ENCODE measurements at places on chromosomes 1 and 21.
A peak's percentile ranks its signal among the peaks of the same experiment; 100 is the strongest.

GRCh38 chr1:71706029-71706671, 576.2 kb downstream of the NEGR1 start:
- DNase-seq, result no peak

DNA sequence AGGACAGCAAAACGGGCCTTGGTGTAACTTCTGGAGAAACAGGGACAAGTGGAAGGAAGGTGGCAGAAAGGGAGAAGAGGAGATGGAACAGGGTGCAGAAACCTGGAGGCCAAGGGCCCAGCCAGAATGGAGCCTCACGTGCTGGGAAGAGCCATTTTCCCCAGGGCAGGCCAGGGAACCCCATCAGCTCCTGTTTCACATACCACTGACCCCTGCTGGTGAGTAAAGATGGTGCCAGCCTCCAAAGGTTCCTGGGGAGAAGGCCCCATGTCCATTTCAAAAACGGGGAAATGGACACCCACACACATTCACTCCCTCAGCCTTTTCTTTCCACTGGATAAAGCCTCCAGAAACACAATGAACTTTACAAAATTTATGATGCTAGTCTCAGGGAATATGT, 57.6 kb upstream of the JUN start:
- no peak for DNase-seq

DNA sequence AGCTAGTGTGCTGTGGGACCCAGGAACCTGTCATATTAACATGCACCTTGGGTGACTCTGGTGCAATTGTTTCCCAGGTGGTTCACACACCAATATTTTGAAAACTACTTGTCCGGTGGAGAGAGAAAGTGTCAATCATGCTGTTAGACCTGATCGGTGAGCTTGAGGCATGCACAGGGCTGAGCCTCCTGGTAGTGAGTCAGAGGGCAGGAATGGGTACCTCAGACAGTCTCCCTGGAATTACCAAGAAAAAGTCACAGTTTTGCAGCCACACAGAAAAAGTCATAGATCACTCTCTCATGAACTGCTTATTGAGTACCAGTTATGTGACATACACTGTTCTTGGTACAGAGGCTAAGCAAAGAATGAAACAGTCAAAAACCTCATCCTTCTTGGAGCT, 140.1 kb upstream of the NFIA start:
- no peak for DNase-seq

GRCh38 chr21:43959231-43960116, 52.6 kb upstream of the TRAPPC10 start:
- no peak for DNase-seq

- DNase-seq, result no peak
Observed at GRCh38 chr1:178633056-178633455, 92.0 kb upstream of the RALGPS2 start.

GRCh38 chr1:231571904-231572303, 43.4 kb downstream of the TSNAX start:
- DNase-seq, result no peak

GRCh38 chr1:58902830-58903513, 119.1 kb upstream of the JUN start:
- DNase-seq, result no peak

DNA sequence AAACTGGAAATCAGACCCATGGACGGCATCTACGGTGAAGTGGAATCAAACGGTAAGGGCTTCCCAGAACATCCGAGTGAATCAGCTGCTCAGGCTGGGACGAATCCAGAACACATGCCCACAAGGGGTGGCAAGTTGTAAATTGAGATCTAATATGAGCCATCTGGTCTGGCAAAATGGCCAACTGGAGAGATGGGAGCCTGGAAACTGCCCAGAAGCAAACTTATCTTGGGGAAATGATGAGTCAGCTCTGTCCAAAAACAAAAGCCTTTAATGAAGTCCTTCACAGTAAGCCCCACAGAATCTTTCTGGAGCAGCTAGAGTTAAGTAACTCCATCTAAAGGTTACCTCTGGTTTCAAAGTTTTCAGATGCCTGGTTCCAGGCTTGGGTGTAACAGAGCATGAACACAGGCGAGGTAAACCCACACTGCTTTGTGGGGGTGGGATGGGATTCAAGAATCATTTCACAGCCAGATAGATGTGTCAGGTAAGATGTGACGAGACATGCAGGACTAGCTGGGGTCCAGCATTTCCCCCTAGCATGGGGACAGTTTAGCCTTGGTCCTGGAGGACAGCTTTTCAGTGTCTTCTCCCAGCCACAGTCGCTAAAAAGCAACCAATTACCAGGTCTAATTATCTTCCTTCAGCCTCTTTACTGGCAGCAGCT, 10.5 kb upstream of the SRP9 start:
- no peak for DNase-seq

GRCh38 chr1:101943237-101943636, 53.5 kb downstream of the OLFM3 start:
- DNase-seq, result no peak

- DNase-seq, result peak; percentile 61
Observed at GRCh38 chr1:246117066-246117791, 389.9 kb downstream of the SMYD3 start.

- no peak for DNase-seq
Observed at GRCh38 chr1:213997038-213997771, 9.4 kb downstream of the PROX1 start.

GRCh38 chr1:177817937-177818875, 151.7 kb downstream of the SEC16B start:
- no peak for DNase-seq

- DNase-seq, result no peak
Observed at GRCh38 chr1:65541161-65541560, 120.7 kb downstream of the LEPR start.

DNA sequence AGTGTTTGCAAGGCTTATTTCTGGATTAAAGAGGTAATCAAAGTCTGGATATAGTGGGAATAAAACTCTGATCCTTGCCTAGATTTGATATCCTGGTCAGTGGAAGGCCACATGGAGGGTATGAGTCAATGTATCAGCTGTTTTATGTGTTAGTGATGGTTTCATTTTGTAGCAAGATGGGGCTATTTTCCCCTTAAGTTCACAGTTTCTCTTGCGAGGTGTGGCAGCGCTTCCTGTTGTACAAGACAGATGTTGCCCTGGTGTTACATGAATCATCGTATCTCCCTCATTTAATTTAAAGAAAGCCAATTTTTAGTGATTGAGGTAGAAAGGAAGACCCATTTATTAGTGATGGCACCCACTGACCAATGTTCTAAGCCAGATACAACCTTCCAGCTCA, 220.2 kb downstream of the DUSP10 start:
- DNase-seq, result no peak

GRCh38 chr1:43331688-43332087, 5.9 kb upstream of the MPL start:
- no peak for DNase-seq

- DNase-seq, result no peak
Observed at GRCh38 chr1:47002211-47002610, 21.3 kb upstream of the CYP4X1 start.

- no peak for DNase-seq
Observed at GRCh38 chr1:155019377-155020245, 14.0 kb downstream of the DCST2 start.

DNA sequence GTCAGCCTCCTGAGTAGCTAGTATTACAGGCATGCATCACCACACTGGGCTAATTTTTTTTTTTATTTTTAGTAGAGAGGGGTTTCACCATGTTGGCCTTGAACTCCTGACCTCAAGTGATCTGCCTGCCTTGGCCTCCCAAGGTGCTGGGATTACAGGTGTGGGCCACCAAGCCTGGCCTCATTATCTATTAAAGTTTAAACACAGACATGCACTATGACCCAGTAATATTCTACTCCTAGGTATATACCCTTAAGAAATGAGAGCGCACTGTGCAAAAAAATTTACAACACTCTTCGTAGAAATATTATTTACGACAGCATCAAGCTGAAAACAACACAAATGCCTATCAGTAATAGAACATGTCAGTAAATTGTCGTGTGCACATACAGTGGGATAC, 18.6 kb upstream of the SH2D1B start:
- no peak for DNase-seq

DNA sequence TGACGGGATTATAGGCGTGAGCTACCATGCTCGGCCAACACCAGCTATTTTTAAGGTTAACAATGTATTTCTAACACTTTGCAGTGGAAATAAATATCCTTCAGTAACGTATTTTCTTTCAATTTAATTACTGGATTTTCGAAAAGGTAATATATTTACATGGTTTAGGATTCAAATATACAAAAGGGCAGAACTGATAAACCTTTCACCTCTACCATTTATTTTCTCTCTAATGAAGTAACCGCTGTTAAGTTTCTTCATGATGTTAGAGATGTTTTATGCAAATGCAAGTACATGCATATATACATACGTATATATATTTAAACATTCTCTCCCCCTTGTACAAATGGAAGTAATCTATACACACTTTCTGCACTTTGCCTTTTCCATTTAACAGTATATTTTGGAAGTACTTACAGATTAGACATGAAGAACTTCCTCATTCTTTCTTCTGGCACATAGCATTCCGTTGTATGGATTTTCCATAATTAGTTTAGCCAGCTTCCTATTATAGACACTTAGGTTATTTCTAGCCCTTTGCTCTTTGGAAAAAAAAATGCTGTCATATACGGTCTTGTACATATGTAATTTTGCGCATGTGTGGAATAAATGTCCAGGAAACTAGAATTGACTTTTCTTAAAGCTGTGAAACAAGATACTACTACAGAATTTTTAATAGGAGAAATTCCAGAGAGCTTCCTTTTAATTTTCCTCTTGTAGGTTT, 14.9 kb upstream of the HJV start:
- no peak for DNase-seq

- DNase-seq, result no peak
Observed at GRCh38 chr1:220213382-220213983, 58.8 kb downstream of the RAB3GAP2 start.

- DNase-seq, result no peak
Observed at GRCh38 chr1:115139381-115139780, 50.1 kb upstream of the TSPAN2 start.

DNA sequence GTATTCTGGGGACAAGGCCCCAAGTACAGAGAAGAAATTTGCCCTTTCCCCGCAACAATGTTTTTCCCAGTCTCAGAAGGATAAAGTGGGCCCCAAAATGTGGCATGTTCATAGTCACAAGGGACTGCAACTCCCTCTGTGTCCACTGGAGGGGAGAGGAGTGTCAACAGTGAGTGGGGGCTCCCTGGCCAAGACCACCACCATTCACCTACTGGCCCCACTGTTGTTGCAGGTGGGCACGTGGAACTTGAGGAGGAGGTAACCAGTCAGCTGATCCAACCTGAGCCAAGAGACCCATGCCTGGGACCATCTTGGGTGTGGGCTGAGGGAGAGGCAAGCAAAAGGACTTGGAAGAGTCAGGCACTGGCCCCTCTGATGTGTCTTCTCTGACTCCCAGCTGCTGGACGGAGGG, 777 bp downstream of the NUDT17 start:
- no peak for DNase-seq

GRCh38 chr1:227268943-227269342, 49.3 kb downstream of the CDC42BPA start:
- peak; percentile 76 for DNase-seq

DNA sequence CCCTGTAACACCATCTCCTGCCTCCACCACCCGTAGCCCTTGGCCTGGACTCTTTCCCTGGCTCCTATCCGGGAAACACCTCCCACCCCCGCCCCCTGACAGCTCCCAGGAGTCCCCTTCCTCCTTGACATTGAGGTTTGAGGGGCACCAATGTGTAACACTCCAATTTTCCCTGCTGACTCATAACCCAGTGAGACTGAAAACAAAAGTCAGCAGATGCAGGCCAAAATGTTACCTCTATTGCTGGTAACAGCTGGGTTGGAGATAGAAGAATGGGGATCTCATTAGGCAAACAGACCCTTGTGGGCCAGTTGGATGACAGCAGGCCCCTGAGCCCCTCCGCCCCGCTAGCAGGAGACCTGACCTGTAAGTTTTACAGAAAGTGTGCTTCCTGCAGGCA, 237.2 kb downstream of the KAZN start:
- no peak for DNase-seq

DNA sequence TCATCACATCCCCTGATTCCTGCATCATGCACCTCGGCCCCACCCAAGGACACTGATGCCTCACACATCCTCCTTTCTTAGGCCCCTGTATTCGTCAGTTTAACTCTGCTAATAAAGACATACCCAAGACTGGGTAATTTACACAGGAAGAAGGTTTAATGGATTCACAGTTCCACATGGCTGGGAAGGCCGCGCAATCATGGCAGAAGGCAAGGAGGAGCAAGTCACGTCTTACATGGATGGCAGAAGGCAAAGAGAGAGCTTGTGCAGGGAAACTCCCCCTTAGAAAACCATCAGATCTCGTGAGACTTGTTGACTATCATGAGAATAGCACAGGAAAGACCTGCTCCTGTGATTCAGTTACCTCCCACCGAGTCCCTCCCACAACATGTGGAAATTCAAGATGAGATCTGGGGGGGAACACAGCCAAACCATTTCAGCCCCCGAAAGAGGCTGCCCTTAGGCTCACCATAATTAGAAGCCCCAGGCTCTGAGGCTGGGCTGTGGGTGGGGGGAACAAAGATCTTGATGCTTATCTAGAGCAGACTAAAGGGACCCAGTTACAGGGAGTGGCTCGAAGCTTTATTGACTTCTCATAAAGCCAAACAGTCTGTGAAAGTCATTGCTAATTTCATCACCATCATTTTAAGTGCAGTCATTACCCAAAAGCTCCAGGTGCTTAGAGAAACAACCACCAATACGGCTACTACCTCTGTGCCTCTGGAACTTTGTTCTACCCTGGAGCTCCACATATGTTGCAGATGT, 181.5 kb downstream of the MATN1 start:
- DNase-seq, result no peak

DNA sequence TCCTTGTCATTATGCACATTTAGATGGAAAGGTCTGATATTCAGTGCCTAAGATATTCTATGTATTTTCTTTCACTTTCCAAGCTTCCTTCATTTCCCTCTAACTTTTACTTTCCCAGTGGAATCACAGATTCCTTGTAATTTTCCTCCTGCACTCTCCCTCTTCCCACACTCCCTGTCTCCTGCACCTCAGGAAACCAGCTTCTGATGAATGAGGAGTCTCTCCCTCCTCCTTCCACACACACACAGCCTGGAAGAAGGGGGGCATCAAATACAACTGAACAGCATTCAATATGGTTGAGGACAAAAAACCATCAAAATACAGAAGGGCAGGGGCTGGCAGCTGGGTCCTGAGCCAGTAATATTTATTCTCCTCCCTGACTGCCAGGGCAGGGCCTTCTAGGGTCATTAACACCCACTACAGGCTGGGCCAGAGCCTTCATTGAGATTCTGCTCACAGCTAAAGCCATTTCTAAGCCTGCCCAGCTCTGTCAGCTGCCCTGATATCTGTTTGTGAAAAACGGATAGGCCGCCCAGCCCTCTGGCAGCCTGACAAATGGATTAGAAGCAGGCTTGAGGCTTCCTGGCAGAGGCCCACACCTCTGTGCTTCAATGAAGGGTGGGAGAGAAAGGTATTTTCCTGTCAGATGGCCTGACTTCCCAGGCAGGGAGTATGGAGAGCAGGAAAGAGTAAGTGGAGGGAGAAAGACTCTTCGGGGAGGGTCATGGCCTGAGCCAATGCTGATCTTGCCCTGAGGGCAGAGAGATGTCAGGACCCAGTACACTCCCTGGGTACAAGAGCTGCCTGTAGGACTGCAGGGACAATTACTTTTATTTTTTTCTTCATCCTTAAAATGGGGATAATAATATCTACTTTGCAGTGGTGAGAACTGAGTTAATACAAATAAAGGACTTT, 138.9 kb upstream of the SPATA6 start:
- DNase-seq, result no peak

GRCh38 chr1:187203257-187203656, 374.5 kb downstream of the PLA2G4A start:
- DNase-seq, result no peak
